NCI-H524 (cell line): ENCODE measurements at places on chromosomes 4 and X.

GRCh38 chr4:55018521-55018920, 106.9 kb downstream of the KDR start:
- DNase-seq, result no peak

- DNase-seq, result no peak
These were observed 415.1 kb downstream of the AFF2 start for GRCh38 chrX:148915474-148915873.

DNA sequence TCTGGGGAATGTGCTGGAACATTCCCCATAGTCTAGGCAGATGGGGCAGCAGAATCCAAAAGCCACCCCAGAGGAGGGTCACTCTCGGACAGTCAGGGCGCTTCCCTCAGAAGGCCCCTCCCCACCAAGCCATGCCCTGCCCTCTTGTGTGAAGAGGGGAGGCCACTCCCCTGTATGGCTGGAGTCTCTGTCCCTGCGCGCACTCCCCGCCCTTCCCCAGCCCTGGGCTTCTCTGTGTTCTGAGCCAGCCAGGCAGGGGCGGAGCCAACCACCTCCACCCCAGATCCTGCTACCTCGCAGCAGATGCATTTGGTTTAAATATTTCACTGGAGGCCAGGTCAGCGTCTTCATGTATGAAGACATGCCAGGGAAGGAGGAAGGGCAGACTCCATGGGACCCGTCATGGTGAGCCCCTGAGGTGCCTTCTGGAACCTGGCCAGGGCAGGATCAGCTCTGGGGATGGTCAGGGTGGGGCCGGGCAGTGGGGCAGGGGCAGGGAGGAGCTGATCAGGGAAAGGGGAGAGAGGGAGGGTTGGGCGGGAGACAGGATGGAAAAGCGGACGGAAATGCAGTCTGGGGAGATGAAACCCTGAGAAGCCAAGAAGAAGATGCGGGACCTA, 107.3 kb downstream of the ADRA2C start:
- no peak for DNase-seq

DNA sequence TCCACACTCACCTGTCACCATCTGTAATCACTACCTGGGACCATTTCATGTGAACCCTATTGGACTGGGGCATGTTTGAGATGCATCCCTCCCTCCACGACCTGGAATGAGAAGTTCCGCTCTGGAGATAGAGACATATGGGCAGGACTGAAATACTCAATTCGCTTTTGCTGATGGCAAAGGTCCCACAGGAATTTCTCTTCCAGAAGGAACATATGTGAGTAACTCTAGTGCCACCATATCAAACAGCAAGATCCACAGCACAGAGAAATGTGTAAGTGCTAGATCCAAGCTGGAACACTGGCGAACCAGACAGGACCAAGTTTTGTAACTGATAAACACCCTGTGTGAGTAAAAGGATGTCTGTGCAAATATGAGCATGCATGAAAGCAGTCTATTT, 43.9 kb downstream of the SEL1L3 start:
- no peak for DNase-seq

DNA sequence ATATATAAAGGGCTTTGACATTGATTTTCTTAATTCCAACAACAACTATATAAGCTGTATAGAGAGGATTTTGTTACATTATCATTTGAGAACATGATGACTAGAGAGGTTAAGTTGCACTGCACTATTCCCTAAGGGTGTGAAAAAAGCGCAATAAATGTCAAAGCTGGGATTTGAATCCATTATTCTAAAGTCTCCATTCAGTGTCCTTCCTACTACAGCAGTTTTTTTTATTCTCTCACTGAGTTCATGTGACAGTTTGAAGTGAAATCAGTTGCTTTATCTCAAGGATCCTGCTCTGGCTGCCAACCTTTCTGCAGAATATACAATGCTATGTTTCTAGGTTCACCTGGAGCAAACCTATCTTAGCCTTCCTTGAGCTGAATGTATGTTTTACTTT, 177.5 kb downstream of the ANKRD50 start:
- no peak for DNase-seq

- DNase-seq, result no peak
These were observed 96.5 kb downstream of the TRAPPC11 start for GRCh38 chr4:183755596-183755995.

DNA sequence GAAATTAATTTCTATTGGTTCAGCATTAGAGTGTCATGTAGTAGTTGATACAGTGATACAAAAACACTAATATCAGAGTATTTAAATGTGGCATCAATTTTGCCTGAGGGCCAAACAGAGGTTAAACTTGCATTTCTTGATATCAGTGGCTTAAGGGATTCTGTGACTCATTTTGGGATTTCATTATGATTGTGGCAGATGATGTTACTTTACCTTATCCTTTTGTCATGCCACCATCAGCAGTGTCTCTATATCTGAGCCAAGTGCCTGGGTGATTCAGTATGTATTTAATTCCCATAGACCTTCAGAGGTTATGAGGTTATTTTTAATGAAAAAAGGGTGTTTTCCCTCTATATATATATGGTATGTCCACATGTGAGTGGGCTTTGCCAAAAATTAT, 582.9 kb downstream of the ADGRL3 start:
- DNase-seq, result no peak

GRCh38 chr4:40516651-40517050, 113.0 kb downstream of the RBM47 start:
- no peak for DNase-seq

GRCh38 chr4:138788267-138788790, 227.3 kb upstream of the NOCT start:
- no peak for DNase-seq

DNA sequence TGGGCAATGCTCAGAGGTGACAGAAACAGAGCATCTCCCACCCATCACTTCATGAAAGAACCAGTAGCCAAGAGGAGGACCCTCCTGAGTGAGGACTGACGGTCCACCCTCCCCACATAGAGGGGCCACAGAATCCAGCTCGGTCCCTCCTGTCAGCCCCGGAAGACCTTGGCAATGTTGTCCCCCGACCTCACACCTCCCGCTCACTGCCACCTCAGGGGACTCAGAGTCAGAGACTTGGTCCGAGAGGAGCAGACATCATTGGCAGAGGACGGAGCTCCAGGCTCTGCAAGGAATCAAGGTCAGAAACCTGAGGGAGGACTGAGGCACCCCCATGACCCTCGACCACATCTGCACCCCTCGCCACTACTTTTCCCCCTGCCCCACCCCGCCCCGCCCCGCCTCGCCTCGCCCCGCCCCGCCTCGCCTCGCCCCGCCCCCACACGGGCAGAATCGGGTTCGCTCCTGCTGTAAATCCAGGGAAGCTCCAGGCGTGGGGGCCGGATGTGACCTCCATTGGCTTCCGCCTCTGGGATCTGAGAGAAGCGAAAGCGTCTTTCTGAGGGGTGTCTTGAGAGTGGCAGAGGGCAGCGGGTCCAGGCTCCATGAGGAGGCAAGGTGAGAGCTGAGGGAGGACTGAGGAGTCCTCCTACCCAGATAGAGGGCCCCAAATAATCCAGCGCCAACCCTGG, at the start of gene MAGEA11:
Gene MAGEA11, plus strand, starts transcription at position 516 of the 692 bp plus-strand sequence. CDS start 1,100 bp downstream, outside the sequence.
- no peak for DNase-seq
